ENCODE measurements at places on chromosomes 5 and 9.

- DNase-seq: no peak
These were observed 45.6 kb downstream of the SLC1A3 start for GRCh38 chr5:36651761-36652685.

DNA sequence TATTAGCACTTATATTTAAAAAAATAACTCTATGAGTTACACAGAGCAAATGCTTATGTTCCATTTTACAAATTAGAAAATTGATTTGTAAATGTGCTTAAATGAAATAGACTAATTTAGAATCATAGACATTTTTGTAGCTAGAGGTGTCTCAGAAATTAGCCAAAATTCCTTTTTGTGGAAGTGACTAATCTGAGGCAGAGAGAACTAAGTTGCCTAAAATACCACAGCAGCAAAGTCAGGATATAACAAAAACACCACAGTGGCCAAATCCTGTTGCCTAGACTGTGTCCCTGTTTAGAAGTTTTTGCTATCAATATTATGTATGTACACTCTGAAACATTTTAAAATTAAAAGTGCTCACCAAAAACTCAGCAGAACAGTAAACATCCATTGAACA, 18.7 kb downstream of the ADAMTSL1 start:
- no peak for DNase-seq

- no peak for DNase-seq
These were observed 53.4 kb upstream of the STXBP1 start for GRCh38 chr9:127558581-127559246.

DNA sequence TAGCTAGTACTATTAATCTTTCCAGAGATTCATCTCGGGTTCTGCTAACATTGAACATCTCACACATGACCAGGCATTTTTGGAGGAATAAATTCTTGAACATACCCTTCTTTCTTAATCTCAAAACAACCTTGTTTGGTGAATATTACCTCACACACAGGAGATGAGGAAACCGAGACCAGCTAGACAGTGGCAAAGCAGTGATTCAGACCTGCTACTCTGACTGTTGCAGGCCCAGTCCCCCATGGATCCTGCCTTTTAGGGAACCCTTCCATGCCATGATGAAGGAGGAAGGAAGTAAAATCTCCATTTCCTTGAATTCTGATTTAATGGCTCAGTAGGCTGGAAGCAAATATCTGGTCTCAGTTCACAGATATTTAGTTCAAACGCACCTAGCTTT, 2.6 kb downstream of the PCSK5 start:
- no peak for DNase-seq

DNA sequence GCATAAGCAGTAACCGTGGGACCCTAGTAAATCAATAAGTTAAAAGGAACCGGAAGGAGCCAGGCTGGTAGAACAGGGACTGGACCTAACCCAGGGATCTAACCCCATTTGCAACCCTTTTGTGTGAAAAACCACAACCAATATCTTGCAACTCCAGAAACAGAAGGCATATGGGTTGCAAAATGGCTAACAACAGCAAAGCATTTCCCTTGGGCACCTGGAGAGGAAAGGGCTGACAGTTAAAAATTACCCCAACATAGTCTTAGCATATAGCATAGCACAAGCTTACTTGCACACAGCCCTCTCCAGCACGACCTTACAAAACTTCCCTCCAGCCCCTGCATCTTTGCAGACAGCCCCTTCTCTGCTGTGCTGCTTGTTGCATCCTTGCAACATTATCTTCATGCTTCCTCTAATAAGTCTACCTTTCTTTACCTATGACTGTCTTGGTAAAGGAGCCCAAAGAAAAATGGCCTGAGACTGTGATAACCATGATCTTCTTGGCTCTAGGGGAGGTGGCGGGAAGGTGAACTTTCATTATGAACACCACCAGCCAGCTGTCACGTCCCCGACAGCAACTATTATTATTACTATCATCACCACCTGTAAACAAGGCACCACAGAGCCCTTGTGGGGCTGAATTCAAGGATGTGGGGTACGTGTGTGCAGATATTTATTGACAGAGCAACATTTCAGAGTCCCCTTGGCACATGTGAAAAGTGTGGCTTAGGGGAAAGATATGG, 49.8 kb downstream of the PRRC1 start:
- DNase-seq: no peak

DNA sequence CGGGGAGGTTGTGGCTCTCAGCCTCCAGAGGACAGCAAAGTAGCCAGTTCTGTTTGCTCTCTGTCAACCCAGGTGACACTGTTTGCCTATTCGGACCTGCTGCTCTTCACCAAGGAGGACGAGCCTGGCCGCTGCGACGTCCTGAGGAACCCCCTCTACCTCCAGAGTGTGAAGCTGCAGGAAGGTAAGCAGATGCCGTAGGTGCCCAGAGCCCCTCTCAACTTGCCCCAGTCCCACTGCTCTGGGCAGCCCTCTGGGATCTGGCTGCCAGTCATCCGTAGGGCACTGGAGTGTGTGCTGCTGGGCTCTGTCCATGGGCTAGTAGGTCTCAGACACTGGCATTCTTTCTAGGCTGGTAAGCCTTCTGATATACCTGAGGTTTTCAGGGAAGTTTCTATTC, 59.3 kb downstream of the RGS3 start:
- DNase-seq: no peak

DNA sequence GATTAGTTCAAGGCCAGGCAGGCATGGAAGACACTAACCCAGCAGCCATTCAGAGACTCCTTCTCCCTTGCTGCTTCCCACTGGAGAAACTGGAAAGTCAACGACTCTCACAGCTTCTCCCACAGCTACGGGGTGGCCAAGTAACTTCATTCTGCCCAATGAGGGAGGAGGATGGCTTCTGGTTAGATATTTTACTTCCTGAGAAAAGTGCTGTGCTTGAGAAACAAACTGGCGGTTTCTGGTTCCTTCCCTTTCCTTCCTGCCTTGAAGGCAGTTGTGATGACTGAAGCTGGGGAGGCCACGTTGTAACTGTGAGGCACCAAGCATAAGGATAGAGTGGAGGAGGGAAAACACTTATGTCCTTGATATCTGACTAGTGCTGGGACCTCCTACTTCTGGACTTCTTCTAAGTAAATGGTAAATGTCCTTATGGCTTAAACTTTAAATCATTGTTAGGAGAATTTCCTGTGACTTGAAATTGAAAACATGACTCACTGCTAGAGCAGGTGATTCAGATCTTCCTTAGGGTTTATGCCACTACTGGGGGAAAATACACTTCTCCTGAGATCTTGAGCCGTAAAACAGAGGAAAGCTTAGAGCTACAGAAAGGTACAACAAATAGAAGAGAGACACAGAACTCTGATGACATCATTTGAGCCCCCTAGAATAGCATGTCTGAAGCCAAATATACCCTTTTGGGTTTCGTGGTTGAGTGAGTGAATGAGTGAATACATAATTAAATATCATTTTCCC, 3.1 kb upstream of the GNPDA1 start:
- DNase-seq: peak; percentile 5

DNA sequence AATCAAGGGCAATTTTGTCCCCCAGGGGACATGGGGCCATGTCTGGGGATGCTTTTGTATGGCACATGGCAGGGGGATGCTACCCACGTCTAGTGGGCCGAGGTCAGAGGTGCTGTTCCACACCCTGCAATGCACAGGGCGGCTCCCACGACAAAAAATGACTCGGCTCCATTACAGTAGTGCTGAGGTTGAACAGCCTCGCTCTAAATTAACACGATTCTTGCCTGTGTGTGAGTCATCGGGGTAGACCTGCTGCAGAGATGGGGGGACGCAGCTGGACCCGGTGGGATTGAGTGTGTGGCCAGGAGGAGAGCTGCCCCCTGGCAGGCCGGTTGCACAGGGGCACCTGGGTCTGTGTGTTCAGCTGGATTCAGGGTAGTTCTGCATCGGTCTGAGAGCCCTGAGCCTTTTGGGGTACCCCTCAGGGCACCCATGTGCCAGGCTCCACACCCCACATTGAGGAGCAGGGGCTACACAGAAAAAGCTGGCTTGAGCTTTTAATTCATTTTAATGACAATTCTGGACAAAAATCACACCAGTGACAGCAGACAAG, 20.0 kb upstream of the COL5A1 start:
- DNase-seq: no peak

- DNase-seq: no peak
These were observed 12.2 kb upstream of the SPDL1 start for GRCh38 chr5:169571355-169571754.

- DNase-seq: no peak
These were observed 259.7 kb downstream of the CDH10 start for GRCh38 chr5:24385070-24385469.

DNA sequence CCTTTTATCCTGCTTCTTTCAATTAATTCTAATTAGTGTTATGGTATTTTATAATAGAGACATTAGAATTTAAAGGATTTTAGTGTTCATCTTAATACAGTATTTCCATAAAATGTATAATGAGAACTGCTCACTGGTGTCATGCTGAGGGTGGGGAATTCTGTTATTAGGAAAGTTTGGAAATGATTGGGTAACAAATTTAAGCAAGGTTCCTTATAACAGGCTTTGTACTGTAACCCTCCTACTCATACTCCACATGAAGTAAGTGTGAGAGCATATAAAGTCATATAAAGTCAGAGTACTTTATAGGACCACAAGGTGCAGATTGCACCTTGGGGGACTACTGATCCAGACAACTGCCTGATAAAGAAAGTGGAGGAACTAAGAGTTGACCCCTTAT, 42.2 kb downstream of the SV2C start:
- no peak for DNase-seq

- DNase-seq: no peak
These were observed 1425.4 kb downstream of the FOXD4L5 start for GRCh38 chr9:63859475-63860215.

DNA sequence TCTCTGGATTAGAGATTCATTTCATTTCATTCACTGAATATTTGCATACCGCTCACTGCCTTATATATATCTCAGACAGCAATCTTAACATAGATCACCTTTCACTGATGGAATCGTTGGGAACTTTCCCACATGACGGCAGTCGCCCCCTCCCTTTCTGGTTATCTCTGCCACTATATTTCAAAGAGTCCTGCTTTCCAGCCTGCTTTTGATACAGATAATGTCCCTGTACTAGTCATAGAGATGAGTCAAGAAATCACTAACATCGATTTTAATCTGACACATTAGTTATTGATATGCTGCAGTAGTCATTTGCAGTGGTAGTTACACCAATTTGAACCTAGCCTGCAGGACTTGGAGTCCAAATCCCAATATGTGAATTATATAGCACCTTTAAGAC, 8.5 kb downstream of the ARSK start:
- no peak for DNase-seq

DNA sequence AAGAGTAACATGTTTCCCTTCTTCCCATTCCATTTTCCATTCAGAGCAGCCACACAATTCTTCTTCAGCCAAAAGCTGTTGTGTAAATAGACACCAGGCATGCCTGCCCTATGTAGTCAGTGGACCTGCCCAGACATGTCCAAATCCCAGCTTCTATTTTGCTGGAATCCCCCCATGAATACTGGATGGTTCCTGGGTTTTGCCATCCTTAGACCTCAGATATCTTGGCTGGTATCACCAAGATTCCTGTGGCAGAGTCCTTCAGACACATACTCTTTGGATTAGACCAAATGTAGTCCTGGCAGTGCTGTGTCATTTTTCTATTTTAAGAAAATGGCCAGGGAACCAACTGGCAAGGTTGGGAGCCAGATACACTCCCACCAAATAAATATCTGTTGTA, 10.3 kb downstream of the FST start:
- DNase-seq: no peak

GRCh38 chr5:6003040-6003825, 375.1 kb downstream of the MED10 start:
- no peak for DNase-seq

DNA sequence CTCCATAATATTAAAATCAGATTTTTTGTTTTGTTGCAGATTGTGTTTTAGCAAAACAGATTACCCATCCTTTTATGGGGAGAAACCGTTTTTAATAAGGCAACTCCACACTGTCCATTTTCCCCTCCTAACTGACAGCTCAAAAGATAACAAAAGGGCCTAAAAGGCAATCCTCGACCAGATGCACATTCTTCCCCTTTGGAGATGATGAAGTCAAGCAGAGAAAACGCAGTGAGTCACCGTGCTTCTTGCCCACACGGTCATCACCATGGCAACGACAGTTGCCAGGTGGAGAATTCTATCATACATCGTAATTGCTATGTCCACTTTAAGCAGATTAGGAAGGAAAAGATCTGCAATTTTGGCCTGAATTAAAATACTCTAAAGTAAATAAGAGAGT, 96.4 kb downstream of the DIRAS2 start:
- no peak for DNase-seq

DNA sequence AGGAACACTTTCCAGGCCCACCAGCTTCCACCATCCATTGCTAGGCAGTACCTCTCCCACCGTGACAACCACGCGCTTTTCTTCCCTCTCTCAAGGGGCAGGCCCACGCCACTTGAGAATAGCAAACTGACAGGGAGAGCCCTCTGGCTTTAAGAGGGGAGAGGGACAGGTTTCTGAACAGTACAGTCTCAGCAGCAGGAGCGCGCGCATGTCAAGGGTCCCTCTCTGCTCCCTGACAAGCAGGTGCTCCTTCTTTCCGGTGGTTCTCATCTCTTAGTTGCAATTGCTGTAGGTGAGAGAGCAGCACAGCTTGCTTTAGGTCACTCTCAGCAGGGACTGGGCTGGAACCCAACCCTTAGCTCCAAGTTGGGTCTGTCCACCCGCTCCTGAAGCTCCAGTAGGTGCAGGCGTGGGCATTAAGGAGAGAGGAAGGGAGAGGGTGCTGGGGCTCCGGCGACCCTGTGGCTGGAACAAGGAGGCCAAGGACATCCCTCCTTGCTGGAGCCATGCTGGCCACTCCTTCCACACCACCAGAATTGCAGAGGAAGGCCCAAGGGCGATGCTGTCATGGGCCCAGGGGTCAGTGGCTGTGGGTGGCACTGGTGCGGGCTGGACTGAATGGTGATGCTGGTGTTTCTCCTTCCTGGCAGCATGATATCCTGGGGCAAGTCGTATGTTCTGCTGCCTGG, 9.0 kb upstream of the PHF2 start:
- no peak for DNase-seq

DNA sequence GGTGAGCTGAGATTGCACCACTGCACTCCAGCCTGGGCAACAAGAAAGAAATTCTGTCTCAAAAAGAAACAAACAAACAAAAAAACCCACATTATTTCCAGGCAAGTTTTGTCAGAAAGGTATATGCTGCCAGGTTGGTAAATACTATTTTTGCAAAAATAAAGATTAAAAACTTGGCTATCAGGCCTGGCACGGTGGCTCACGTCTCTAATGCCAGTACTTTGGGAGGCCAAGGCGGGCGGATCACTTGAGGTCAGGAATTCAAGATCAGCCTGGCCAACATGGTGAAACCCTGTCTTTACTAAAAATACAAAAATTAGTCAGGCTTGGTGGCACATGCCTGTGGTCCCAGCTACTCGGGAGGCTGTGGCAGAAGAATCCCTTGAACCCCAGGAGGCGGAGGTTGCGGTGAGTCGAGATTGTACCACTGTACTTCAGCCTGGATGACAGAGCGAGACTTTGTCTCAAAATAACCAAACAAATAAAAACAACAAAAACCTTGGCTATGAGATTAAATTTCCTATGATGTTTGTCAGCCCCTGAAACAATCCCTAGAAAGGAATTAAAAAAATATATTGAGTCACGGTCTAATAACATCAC, 22.7 kb downstream of the AGXT2 start:
- no peak for DNase-seq

- no peak for DNase-seq
These were observed 294.8 kb downstream of the AOPEP start for GRCh38 chr9:95021166-95021886.

- DNase-seq: no peak
These were observed 4.0 kb downstream of the PHF19 start for GRCh38 chr9:120872791-120873502.

All from activated CD4-positive, CD25-positive, alpha-beta regulatory T cell (primary cell).